ENCODE measurements at places on chromosomes 12 and 14.

DNA sequence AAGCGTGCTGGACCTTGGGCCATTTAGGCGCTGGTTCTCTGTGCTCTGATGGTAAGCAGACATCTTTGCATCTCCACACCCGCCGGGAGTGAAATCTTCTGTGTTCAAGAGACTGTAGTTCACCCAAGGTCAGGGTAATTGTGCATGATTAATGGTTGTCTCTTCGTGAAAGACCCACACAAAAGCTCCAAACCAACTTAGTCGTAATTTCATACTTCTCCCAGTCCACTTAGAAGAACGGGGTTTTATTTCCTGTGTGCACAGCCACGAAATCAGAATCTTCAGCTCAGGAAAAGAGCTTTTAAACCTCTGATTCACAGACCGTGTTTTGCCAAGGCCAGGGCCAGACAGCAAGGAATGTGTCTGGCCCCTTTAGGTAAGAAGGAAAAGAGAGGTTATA lies 640.9 kb downstream of the MED13L start:
- DNase-seq, result no peak

DNA sequence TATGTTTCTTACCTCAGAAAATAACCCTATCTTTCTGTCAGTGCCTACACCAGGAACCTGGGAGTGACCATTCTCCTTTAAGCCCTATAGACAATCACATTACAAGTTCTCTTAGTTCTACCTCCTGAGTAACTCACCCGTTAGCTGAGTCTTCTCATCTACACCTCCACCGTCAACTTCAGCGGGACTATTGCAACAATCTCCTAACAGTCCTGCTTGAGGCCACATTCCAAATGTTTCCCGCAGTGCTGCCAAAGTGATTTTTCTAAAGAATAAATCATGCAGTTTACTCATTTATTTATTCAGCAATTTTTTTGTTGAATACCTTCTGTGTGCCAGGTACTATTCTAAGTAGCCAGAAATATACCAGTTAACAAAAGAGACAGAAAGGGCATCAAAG lies 285.0 kb upstream of the GRIP1 start:
- DNase-seq, result no peak

GRCh38 chr12:25864306-25865276 lies 93.9 kb upstream of the RASSF8 start:
- no peak for DNase-seq

GRCh38 chr14:84566109-84566508 lies 963.8 kb upstream of the FLRT2 start:
- DNase-seq, result no peak

DNA sequence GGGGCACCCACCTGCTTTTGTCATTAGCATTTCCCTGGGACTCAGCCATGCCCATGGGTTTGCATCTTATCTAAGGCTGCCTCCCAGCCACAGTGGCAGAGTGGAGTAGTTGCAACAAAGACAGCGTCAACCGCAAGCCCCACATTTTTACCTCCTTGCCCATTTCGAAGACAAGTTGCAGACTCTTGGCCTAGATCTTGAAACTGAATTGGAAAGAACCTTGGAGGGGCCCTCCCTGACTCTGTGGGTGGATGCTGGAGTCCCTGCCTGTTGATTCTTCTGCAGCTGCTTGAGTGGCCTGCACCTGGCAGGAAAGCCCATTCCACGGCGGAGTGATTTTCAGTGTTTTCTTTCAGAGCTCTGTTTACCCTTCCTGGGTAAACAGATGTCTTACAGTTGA lies 309.0 kb downstream of the VRK1 start:
- no peak for DNase-seq

DNA sequence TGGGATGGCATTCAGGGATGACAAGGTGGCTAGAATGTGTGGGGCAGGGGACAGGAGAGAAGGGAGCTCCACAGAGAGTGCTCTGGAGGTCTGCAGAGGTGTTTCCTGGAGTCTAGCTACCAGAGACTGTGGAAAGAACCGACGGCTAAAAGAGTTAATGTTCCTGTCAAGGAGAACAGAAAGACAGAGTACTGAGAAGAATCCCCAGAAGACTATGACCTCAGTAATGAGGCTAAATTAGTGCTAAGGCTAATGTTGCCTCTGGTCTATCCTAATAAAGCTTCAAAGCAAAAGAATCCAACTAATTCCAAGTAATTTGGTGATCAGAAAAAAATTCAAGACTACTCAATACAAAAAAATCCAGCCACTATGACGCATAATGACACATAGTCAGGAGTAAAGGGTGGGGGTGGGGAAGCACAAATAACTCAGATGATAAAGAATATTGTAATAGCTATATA lies 44.7 kb downstream of the FERMT2 start:
- no peak for DNase-seq

DNA sequence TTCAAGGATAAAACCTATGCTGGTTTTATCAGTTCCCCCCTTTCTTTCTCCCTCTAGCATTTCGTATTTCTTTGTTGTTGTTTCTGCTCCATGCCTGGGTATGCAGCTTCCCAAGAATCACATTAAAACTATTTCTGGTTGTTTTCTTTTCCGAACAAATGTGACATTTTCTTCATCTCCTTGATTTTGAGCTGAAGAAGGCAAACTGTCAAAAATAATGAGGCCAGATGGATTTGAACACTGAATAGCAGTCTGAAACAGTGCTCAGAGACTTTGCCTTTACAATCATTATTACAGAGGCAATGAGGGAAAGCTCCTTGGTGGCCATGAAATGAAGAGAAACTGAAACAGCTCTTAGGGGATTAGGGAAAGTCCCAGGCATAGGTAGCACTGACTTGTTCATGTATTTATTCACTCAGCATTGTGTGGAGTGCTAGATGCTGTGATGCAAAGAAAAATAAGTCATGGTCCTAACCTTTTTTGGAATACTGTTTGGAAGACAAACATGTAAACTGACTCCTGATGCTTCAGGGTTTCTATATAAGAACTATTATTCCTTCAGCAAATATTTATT lies 319.5 kb downstream of the FUT8 start:
- DNase-seq, result no peak

- DNase-seq, result no peak
Observed at GRCh38 chr12:53927220-53928029, 11.2 kb upstream of the HOXC13 start.

GRCh38 chr14:88003425-88003824 lies 1.5 kb upstream of the GPR65 start:
- DNase-seq, result no peak

- DNase-seq, result no peak
Observed at GRCh38 chr12:2344885-2345284, 292.1 kb downstream of the CACNA1C start.

DNA sequence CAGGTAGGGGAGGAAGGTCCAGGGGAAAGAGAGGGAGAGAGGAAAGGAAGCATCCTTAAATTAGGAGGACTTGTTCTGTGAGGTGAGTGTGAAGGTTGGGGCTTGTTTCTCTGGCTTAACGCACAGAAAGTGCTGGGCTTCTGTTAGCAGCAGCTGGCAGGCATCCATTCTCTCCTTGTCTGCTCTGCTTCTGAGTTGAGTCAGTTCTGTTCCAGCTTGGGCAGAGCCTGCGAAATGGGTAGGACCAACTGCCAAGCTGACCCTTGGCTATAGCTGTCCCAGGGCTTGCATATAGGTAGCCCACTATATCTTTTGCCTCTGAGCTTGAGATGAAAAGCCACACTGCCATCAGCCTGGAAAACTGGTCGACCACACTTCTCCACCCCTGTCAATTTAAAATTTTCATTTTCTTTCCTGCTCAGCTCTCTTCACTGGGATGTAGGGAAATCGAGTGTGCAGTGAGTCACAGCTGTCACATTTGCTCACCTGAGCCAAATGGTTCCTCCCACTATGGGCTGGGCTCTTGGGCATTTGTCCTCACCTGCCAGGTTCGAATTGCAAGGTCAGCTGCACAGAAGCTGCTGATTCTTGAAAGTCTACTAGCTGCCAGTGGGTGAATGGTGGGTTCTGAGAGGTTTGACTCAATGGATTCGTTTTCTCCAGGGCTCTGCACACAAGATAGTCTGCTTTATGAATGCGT lies 256.4 kb upstream of the PWP1 start:
- no peak for DNase-seq

- DNase-seq, result no peak
Observed at GRCh38 chr12:58894040-58894439, 26.3 kb downstream of the LRIG3 start.

DNA sequence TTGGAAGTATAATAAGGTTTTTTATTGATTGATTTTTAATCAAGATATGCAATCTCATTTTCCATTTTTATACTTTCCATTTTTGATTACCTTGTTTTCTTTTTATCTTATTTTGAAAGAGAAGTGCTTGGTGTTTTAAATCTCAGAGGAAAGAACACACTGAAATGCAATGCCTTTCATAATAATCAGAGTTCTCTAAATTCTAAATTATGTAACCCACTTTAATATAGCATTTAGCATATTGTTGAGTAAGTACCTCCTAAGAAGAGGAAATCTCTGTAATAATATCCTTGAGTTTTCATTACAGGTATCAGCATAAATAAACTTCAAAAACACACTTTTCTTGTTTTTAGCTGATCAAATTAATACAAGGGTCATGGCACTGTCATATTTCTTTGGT lies 96.9 kb downstream of the GTF2A1 start:
- no peak for DNase-seq

- peak; percentile 66 for DNase-seq
Observed at GRCh38 chr14:105484069-105484996, 2.4 kb upstream of the CRIP1 start.

DNA sequence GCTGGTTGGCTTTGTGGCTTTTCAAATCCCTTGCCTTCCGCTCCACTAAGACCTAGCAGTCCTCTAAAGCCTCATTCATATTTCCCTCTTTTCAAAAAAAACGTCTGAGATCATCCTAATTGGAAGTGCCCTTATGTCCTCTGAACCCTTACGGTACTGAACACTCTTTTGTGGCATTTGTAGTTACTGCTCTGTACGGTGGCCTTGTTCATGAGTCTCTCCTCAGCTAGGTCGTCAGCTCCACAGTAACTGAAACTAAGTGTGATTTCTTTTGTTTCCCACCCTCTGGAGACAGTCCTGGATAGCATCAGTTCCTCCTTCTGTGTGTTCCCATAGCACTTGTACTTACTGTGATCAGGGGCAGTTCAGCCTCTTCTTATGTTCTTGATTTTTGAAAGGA lies 49.7 kb downstream of the DAAM1 start:
- no peak for DNase-seq

- DNase-seq, result no peak
Observed at GRCh38 chr12:12731785-12732184, 14.6 kb downstream of the CDKN1B start.

DNA sequence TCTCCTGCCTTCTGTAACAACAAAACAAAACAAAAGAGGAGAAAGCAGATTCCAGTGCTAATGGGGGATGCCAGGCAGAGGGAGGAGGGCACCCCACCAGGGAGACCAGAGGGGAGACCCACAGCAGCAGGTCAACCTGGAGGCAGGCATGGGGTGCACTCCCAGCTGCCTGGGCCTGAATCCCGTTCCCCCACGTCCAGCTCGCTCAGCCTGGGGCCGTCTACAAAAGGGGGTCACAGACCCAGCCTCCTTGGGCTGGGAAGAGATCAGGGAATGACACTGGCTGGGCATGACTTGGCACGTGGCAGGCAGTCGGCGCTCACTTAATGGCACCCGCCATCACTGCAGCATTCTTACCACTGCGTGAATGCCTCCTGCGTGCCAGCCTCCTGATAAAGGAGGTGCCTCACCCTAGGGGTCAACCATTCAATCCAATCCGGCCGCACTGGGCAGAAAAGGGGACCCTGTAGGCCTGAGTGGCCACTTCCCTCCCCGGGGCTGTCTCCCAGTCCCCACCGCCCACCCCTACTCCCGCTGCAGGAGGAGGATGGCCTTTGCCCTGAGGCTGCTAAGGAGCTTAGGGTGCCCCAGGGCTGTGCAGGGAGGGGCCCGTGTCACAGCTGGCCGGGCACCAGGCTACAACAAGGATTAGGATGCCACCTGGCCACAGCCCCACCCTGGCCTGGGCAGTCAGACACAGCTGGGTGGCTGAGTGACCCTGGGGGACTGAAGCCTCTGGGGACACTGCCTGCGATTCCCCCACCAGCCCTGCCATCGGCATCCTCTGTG lies 87.5 kb downstream of the NCOR2 start:
- DNase-seq, result no peak

- no peak for DNase-seq
Observed at GRCh38 chr12:74790931-74791330, 253.3 kb downstream of the ATXN7L3B start.

GRCh38 chr14:103066399-103066798 lies 9.1 kb upstream of the CDC42BPB start:
- DNase-seq, result no peak

- DNase-seq, result peak; percentile 63
Observed at GRCh38 chr14:101120641-101121507, 217.4 kb upstream of the RTL1 start.

DNA sequence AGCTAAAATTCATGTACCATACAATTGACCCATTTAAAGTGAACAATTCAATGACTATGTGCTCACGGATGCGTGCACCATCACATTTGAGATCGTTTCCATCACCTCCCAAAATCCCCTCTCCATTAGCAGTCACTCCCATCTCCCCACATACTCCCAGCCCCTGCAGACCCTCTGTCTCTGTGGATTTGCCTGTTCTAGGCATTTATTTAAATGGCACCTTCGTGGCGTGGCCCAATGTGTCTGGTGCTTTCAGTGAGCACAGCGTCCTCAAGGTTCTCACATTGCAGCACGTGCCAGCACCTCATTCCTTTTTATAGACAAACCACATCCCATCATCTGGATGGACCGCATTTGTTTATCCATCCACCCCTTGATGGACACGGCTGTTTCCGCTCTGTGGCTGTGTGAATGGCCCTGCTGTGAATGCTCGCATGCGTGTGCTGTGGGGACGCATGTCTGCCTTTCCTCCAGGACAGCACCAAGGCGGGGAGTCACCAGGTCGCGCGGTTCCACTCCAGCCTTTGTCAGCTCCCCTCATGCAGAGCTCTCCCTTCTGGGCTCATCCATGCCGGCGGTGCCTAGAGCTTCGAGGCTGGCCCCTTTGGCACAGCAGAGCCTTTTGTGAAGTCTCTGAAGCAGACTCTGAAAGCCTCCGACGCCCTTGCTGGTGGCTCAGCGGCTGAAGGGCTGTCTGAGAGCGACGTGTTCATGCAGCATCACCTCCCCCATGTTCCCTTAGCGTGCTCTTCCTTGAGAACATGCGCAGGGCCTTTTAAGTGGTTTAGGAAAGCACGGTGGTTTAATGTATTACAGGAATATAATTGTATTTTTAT lies 184.4 kb downstream of the KIF26A start:
- no peak for DNase-seq

DNA sequence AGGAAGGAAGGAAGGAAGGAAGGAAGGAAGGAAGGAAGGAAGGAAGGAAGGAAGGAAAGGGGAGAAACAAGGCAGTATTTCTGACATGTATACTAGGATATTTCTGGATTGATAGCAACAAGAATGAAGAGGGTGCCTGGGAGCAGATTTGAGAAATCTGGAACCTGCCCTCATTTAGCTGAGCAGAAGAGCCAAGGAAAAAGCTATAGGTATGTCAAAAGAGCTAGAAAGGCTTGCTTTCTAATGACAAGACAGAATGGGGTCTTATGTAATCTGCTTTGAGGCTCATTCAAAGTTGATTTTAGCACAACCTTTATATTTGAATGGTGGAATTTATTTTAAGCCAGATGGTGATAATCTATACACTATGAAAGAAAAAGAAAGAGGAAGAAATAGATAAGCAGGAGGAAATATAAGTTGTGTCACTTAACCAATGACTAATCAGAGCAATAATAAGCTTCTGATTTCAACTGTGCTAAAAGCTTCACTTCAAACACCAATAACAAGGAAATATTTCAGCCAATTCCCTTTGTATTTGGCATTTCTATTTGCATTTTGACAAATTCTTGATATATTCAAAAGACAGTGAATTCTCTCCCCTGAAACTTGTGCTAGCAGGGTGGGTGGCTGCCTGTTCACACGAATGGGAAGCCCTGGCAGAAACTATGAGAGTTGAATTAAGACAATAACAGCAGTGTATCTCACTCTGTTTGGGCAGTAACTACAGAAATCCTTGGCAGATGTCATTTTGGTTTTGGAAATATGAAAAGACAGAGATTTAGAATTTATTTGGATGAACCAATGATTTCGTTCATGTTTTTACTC lies 76.3 kb upstream of the FLRT2 start:
- no peak for DNase-seq
